SK-N-SH (cell line): ENCODE measurements at places on chromosomes 3 and 15.

- no peak for DNase-seq
Measured at GRCh38 chr15:68586274-68586961, 7.6 kb downstream of the CORO2B start.

DNA sequence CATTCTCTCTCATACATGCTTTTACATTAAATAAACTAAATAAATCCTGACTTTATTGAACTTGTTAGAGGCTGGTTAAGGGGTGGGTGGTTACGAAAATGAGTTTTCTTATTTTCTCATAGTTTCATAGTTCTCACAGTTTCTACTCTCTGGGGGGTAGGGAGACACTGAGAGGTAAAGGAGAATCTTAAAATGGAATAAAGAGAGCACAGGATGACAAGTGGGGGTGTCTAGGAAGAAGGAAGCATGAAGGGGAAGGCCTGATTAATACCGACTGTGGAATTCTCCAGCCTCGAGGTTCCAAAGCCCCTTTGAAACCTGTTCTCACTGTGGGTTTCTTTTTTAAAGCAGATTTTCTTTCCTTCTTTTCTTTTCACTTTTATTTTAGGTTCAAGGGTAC lies 66.4 kb upstream of the TRA2B start:
- DNase-seq = no peak

DNA sequence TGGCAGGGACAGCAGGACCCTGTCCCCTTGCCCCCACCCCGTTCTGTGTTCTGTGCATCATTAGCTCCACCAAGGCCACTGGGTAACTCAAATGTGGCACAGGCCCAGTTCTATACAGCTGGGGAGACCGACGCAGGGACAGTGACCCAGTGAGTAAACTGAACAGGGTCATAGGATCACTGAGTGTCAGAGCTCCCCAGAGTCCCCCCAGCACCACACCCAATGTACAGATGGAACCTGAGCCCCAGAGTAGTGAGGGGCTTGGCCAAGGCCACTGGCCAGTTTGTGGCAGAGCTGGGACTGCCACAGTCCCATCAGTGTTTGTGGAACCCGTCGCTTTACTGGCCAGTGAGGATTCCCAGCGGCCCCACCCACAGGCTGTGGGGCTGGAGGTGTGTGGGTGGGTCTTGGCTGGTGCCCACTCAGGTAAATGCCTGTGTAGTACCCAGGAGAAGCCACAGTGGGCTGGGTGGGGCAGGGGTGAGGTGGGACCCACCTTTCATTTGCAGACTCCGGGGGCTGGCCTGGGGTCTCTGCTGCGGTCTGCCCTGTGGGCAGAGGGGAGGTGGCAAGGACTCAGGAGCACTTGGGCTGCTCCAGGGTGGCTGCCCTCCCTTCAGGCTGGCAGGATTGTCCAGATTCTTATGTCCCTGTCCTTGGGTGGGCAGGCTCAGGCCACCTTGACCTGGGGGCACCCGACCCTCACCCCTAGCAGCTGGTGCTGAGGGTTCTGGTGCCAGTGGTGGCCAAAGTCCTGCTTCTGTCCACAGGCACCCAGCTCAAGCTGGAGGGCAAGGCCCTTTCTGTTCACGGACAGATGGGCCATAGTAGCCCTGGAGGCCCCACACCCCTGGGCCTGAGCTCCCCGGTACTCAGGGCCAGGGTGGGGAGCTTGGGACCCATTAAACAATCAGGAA lies 11.6 kb upstream of the CLK3 start:
- DNase-seq = no peak

DNA sequence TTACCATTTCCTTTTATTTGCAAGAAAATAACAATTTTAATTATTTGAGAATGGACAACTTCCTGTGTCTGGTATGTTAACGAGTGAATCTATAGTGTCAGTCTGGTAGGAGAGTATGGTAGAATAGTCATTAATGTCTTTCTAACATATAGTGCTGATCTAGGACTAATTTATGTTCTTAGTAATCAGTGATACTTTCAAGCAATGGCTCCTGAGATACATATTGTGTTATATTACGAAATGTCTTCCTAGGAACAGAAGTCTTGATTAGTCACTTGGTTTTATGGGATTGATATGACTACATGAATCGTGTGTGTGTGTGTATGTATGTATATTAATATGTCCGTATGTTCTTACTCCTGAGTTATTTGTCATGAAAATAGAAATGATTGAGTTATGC lies 66.6 kb upstream of the PAQR5 start:
- DNase-seq = no peak

DNA sequence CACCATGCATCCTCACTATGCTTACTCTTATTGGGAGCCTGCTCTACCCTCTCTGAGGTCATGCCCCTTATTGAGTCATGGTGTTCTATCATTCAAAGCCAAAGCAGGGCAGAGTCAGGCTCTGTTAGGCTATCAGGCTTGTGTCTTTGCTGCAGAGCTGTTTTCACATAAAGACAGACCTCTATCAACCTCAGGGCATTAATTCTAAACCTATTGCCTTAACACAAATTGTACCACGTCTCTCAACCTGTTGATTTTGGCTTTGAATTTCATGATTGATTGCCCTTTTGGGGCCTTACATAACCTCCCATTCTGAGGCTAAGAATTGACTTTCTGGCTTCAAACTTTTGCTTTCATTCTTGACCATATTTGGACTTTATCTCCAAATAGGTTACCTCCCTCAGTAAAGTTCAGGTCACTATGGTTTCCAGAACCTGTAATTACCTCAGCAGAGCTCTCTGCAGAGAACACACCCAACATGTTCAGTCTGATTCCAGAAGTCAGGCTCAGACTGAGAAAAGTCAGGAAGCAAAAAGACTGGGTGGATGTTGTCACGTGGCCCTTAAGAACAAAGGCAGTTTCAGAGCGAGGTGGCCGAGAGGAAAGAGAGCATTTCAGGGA lies 221.4 kb upstream of the NANOGP8 start:
- DNase-seq = no peak

- DNase-seq = peak; percentile 37
Measured at GRCh38 chr15:70387081-70387480, 289.4 kb upstream of the TLE3 start.

GRCh38 chr3:24923570-24923969 lies 428.9 kb upstream of the THRB start:
- DNase-seq = no peak

DNA sequence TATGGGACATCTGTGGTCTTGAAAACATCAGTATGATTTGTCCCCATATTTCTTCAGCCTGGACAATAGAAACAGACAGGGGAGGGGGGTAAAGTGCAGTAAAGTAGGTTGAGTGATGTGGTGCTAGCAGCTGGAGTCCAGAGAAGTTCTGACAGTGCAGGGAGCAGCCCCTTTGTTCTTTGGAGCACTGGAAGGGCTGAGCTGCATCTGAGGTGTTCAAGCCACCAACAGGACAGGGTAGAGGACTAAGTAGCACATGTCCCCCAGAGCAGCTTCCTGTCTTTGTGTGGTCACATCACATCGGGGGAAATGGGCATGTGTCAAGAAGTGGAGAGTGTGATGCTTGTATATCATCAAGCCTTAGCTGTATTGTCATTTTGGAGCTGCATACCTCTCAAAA lies 12.1 kb downstream of the MRPS22 start:
- DNase-seq = no peak

GRCh38 chr15:68426116-68426515 lies 5.8 kb downstream of the ITGA11 start:
- no peak for DNase-seq

GRCh38 chr3:127794402-127794801 lies 27.9 kb downstream of the MGLL start:
- no peak for DNase-seq

DNA sequence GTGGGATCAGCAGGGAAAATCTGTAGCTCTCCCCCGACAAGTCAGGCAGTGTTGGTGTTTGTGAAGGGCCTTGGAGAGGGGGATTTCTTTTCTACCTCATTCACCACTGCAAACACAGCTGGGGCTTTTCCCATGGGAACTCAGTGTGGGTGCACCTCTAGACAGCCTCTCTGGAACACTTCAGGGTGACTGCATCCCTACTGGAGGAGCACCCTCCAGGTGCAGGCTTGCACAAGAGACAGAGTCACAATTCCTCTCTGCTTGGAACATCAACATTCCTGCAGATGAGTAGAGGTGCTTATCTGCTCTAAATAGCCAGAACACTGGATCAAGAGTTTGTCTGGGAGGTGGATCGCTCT lies 72.7 kb upstream of the AKAP13 start:
- DNase-seq = no peak

GRCh38 chr3:73470860-73471259 lies 153.9 kb downstream of the PDZRN3 start:
- no peak for DNase-seq

DNA sequence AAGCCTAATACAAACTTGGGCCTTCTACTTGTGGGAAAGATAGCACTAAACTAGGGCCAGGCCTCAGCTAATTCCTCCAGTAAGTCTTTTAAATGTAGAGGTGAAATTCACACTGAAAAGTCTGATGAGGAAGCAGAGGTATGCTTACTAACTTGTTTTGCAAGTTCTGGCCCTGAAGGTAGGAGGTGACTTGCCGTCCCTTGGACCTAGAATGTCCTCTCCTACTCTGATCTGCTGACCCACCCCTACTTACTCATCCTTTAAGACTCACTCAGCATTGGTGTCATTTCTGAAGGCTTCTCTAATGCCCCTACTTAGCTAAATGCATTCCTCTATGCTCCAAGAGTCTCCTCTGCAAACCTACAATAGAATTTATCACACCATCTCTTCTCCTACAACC lies 19.4 kb downstream of the RIOX2 start:
- DNase-seq = no peak

GRCh38 chr15:32986147-32986546 lies 208.4 kb downstream of the FMN1 start:
- no peak for DNase-seq

DNA sequence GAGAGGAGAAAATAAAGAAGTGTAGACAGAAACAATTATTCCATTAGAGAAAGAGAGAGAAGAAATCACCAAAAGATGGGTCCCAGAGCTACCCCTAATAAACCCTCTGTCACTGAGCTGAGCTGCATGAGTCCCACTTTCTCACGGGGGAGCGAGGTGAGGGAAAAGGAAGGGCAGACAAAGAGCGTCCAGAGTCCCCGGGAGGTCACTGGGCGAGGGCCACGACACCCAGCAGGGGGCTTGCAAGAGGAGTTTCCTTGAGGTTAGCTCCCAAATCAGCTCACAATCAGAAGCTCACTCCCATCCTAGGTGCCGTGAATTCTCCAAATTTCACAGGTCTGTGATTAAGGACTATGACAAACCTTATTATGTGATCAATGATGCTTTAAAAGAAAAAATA lies 62.3 kb downstream of the XXYLT1 start:
- no peak for DNase-seq

DNA sequence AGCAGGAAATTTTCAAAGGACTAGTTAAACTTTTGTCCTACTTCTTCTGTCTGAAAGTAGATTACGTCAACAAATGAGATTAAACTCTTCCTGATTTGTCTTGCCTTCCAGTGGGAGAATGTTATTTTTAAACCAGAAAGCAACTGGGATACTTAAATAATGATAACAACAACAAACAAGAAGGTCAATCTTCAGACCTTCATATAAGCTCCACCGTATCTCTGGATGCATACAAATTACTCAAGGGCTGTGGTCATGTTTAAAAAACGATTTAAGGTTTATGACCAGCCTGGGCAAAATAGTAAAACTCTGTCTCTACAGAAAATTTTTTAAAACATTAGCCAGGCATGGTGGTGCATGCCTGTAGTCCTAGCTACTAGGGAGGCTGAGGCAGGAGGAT lies 145.3 kb upstream of the NPHP3 start:
- DNase-seq = no peak

DNA sequence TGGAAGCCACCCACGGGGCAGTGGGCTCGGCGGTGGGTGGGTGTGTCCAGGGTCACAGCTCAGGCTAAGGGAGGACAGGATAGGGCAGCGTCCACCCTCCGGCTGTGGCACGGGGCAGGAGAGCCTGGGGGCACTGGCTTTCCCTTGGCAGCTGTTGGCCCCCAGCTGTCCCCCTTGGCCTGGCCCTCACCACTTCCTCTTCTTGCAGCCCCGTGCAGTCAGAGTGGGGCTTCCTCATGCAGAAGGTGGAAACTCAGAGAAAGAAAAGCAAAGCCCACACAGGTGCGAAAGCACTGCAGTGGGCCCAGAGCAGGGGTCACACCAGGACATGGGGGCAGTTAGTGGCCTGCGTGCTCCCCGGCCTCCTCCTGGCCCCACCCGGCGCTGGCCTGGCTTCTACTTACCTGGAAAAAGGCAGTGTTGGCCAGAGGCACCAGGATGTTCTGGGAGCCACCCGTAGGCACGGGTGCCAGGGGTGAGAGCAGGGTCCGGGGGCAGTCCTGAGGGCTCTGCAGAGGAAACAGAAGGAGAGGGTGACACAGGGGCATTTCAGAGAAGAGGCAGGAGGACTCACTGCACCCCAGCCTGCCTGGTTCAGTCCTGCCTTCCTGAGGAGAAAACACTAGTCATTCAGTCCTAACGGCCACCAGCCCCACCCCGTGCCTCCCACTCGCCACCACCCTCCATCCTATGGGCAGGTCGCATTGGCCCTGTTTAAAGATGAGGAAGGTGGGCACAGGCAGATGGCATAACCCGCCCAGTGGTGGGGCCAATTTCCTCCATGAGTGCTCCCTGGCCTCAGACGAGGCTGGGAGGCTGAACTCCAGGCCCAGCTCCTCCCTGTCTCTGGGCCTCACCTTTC lies 28.3 kb downstream of the PLXND1 start:
- DNase-seq = no peak

DNA sequence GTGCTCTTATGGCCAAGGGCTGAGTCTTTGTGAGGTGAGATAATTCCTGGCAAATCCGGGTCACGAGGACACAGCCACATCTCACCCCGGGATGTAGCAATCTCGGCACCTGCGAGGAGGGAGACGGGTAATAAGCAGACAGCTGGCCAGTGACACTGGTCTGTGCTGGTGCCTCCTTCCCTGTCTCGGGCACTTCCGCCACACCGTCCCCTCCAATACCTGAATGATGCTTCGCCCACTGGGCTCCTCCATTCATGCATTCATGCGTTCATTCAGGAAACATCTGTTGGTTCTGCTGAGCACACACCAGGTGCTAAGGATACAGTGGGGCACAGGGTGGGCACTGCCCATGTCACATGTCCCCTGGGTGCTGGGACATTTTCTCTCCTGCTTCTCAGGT lies 60.1 kb downstream of the ATP10A start:
- no peak for DNase-seq

DNA sequence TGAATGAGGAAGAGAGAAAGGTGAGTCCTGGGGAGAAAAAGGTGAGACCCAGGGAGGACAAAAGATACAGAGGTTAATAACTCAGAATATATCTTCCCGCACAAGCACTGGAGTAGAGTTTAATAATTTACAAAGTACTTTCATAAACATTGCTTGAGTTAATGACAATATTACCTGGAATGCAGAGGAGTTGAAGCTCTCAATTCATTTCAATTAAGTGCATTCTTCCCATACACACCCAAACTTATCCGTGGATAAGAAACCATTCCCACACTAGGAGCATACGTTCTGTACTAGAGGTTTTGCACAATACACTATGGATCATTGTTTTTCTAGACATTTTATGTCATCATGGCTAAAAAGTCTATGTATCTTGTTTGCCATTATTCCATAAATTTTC lies 23.3 kb upstream of the KNG1 start:
- DNase-seq = no peak

DNA sequence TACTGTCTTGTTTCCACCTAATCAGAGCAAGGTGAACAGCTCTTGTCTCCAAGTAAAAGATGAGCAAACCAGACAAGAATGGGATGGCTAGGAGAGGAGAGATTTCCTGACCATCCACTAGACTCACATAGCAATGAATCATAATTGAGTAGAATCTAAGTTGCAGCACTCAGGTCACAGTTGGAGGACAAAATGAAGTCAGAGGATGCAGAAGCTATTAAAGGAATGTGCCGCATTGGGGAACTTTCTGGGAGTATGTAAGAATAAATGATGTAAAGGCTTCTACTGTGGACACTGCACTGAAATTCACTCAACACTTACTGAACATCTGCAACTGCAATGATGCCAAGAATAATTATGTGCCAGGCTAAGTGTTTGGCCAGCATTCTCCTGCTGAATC lies 217.4 kb upstream of the WNT5A start:
- no peak for DNase-seq
